ENCODE measurements at places on chromosomes 2 and 18. TPM values are rescaled to one million over a fixed set of nuclear protein-coding genes. Genes with fewer than 3 reads are reported as not detected.

SLC9A2 gene
- total RNA-seq = under 0.01 TPM

CCDC121 gene
- 3.1 TPM for total RNA-seq

LAPTM4A gene
- total RNA-seq = 242 TPM

EFR3B gene
- total RNA-seq = 0.83 TPM

MERTK gene
- 0.29 TPM for total RNA-seq

ABHD1 gene
- total RNA-seq = under 0.01 TPM

DNER gene
- 0.44 TPM for total RNA-seq

RNPEPL1 gene
- 36.4 TPM for total RNA-seq

LYG2 gene
- not detected for total RNA-seq

ZNF385B gene
- total RNA-seq = not detected

B3GNT7 gene
- 0.33 TPM for total RNA-seq

KLHL30 gene
- total RNA-seq = 0.66 TPM

FTCDNL1 gene
- 3.3 TPM for total RNA-seq

SPR gene
- 20.5 TPM for total RNA-seq

FAM168B gene
- total RNA-seq = 119 TPM

ARHGAP15 gene
- total RNA-seq = not detected

MAB21L4 gene
- not detected for total RNA-seq

GDF7 gene
- not detected for total RNA-seq

KIF1A gene
- total RNA-seq = not detected

THUMPD2 gene
- total RNA-seq = 9.3 TPM

CROCC2 gene
- total RNA-seq = 1.0 TPM

LOXHD1 gene
- total RNA-seq = not detected

SLC35F6 gene
- 69.5 TPM for total RNA-seq

COL4A3 gene
- 0.17 TPM for total RNA-seq

BMP10 gene
- not detected for total RNA-seq

CIB4 gene
- not detected for total RNA-seq

IL1RN gene
- total RNA-seq = 0.17 TPM

SLC19A3 gene
- total RNA-seq = 0.29 TPM

HOXD10 gene
- not detected for total RNA-seq

CMPK2 gene
- 0.58 TPM for total RNA-seq

All from smooth muscle cell of trachea (primary cell).